ENCODE measurements at places on chromosomes 4 and X. TPM values are rescaled to one million over a fixed set of nuclear protein-coding genes. Genes with fewer than 3 reads are reported as not detected.

PAGE5 gene
- total RNA-seq, result not detected

CPZ gene
- total RNA-seq, result 5.3 TPM

TMEM35A gene
- 13.8 TPM for total RNA-seq

SMR3B gene
- not detected for total RNA-seq

FGF2 gene
- total RNA-seq, result 27.5 TPM

GYPB gene
- total RNA-seq, result 0.86 TPM

AP1AR gene
- total RNA-seq, result 13.5 TPM

XAGE2 gene
- not detected for total RNA-seq

C4orf36 gene
- 0.93 TPM for total RNA-seq

GRSF1 gene
- total RNA-seq, result 43.5 TPM

QDPR gene
- 11.9 TPM for total RNA-seq

PRRG3 gene
- 0.86 TPM for total RNA-seq

MAGEA11 gene
- not detected for total RNA-seq

JCHAIN gene
- total RNA-seq, result 8.8 TPM

HCFC1 gene
- 44.6 TPM for total RNA-seq

NEUROG2 gene
- not detected for total RNA-seq

FRG2 gene
- total RNA-seq, result not detected

TMEM150C gene
- 6.9 TPM for total RNA-seq

NPNT gene
- 106 TPM for total RNA-seq

CCDC158 gene
- total RNA-seq, result 2.3 TPM

GSTCD gene
- total RNA-seq, result 7.8 TPM

UBL4A gene
- 30.1 TPM for total RNA-seq

TMEM154 gene
- total RNA-seq, result 4.0 TPM

BRS3 gene
- not detected for total RNA-seq

HELT gene
- not detected for total RNA-seq

CXCL11 gene
- 0.14 TPM for total RNA-seq

ASMTL gene
- 28.2 TPM for total RNA-seq

ALB gene
- 0.43 TPM for total RNA-seq

CCKAR gene
- total RNA-seq, result not detected

USP9X gene
- 74.4 TPM for total RNA-seq

SLC4A4 gene
- 3.6 TPM for total RNA-seq

GPR173 gene
- total RNA-seq, result 3.7 TPM

KLB gene
- total RNA-seq, result not detected

CLGN gene
- 0.52 TPM for total RNA-seq

SPINK2 gene
- not detected for total RNA-seq

STAG2 gene
- 64.4 TPM for total RNA-seq

CDKL5 gene
- 17.2 TPM for total RNA-seq

GIMD1 gene
- total RNA-seq, result not detected

TLR8 gene
- 5.1 TPM for total RNA-seq

TMPRSS11A gene
- total RNA-seq, result not detected

PRSS12 gene
- total RNA-seq, result 0.48 TPM

C4orf50 gene
- total RNA-seq, result not detected

HADH gene
- total RNA-seq, result 91.5 TPM

Measured in posterior vena cava (tissue), 2 donors.